ENCODE measurements at places on chromosomes 5 and 9. TPM values are rescaled to one million over a fixed set of nuclear protein-coding genes. Genes with fewer than 3 reads are reported as not detected.

DNA sequence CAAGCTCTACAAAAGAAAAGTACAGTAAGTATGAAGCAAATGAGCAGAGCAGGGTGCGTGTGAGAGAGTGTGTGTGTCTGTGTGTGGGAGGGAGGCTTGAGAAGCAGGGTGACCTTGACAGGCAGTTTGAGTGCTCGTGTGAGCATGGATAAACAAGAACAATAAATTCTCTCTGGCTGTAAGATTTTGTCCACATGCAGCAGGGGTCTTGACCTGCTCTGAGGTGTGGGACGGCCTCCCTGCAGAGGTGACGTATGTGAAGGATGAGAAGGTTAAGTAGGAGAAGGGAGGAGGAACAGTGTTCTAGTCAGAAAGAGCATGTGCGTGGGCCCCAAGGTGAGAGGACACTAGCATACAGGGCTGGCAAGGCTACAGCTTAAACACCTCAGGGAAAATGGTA is 49.0 kb downstream of the SPTLC1 start:
- DNase-seq, result no peak

DNA sequence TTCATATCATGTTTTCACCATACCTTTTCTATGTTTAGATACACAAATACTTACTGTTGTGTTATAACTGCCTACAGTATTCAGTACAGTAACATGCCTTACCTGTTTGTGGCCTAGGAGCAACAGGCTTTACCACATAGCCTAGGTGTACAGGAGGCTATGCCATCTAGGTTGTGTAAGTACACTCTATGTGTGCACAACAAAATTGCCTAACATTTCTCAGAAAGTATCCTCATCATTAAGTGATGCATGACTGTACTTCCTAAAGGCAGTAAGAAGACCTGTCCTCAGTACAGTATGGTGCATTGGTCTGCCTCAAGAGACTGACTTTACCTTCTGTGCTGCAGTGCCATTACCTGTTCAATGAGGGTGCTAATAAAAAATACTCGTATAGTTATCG is 7.9 kb downstream of the TXN start:
- DNase-seq, result no peak

DNA sequence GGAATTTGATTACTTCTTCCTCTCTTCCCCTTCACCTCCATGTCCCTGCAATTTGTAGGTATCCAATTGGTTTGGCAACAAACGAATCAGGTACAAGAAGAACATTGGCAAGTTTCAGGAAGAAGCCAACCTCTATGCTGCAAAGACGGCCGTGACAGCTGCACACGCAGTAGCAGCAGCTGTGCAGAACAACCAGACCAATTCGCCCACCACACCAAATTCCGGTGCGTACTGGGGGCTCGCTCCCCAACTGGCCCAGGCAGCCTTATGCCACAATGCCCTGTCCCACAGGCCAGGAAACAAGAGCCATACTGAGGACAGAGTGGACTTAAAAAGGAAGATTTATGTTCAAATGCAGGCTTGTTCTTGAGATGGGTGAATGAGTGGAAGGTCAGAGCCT is 213.5 kb downstream of the PBX3 start:
- DNase-seq, result no peak

GRCh38 chr9:125998837-125999503 is 251.8 kb downstream of the PBX3 start:
- DNase-seq, result no peak

- DNase-seq, result no peak
Observed at GRCh38 chr5:137747848-137748247, 6.3 kb downstream of the HNRNPA0 start.

GRCh38 chr9:11471321-11471720 is 858.5 kb upstream of the PTPRD start:
- no peak for DNase-seq

DNA sequence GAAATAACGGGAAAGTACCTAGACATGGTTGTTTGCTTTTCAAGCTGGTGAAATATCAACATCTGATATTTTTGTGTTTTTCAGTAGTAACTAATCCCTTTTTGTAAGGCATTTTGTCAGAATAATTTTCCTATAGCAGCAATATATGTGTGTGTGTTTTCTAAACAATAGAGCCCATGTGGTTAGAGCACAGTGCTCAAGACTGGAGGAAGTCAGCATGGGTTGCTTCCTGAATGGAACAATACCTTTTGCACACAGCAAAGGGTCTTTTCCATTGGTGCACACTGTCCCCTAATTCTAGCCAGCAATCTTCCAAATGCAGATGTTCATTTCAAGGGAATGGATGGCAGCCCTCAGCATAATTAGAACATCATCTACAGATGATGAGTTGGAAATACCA is 270.1 kb downstream of the AOPEP start:
- no peak for DNase-seq

DNA sequence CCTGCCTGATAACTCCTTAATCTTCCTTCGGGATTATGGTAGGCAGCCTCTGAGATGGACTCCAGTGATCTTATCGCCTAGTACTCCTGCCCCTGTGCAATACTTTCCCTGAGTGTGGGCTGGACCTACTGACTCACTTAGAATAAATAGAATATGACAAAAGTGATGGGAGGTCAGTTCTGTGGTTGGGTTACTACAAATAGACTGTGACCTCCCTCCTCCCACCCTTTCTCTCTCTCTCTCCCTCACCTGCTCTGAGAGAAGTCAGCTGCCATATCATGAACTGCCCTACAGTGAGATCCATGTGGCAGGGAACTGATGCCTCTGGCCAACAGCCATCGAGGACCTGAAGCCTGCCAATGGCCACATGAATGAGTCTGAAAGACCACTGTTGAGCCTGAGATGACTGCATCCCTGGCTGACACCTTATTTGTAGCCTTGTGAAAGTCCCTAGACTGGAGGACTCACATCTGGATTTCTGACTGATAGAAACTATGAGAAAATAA is 31.7 kb downstream of the NRG2 start:
- DNase-seq, result no peak

DNA sequence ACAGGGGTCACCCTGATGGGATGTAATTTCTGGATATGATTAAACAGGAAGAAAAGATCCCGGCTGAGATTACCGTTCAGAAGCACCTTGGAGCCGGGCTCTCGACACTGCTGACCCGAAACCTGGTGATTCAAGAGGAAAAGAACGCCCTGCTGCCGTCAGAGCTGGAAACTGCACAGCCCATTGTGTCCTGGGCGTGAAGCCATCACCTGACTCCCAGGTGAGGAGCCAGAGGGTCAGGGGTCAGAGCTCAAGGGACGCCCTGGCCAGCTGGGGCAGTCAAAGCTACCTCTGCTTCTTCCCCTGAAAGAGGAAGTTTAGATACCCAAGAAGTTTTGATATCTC is 17.8 kb upstream of the SLC12A7 start:
- no peak for DNase-seq

- DNase-seq, result no peak
Observed at GRCh38 chr9:36488389-36488756, 84.3 kb upstream of the MELK start.

DNA sequence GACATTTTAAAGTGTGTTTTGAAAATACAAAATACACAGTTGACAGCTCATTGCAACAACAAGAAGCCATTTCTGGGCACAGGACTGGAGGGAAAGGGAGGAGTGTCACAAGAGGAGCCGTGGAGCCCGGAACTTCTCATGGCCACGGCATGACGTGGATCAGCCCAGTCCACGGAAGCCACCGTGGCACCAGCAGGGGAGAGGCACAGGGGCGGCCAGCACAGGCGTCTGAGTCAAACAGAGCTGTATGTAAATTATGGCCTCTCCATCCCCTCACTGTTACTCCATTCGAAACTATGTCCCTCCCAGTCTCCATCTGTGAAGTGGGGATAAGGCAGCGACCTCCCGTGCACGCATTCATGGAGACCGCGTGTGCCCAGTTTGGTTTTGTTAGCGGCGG is 165.6 kb upstream of the IRX2 start:
- no peak for DNase-seq

- DNase-seq, result no peak
Observed at GRCh38 chr5:51095486-51095885, 287.8 kb upstream of the ISL1 start.

DNA sequence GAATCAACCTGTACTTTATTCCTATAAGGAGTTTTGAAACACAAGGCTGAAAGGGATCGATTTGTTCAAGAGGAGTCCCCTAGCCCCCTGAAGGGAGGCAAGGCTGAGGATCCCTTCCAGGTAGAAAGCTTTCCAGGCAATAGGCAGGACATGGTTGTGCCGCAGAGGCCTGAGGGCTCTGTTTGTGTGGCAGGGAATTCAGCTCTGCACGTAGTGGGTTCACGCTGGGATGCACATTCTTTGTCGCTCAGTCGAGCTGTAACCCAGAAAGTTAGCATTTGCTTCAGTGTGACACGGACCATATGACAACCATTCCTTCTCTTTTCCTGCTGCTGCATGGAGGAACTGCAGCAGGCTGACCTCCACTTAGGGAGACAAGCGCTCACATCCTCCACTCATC is 65.6 kb upstream of the TRIO start:
- no peak for DNase-seq

DNA sequence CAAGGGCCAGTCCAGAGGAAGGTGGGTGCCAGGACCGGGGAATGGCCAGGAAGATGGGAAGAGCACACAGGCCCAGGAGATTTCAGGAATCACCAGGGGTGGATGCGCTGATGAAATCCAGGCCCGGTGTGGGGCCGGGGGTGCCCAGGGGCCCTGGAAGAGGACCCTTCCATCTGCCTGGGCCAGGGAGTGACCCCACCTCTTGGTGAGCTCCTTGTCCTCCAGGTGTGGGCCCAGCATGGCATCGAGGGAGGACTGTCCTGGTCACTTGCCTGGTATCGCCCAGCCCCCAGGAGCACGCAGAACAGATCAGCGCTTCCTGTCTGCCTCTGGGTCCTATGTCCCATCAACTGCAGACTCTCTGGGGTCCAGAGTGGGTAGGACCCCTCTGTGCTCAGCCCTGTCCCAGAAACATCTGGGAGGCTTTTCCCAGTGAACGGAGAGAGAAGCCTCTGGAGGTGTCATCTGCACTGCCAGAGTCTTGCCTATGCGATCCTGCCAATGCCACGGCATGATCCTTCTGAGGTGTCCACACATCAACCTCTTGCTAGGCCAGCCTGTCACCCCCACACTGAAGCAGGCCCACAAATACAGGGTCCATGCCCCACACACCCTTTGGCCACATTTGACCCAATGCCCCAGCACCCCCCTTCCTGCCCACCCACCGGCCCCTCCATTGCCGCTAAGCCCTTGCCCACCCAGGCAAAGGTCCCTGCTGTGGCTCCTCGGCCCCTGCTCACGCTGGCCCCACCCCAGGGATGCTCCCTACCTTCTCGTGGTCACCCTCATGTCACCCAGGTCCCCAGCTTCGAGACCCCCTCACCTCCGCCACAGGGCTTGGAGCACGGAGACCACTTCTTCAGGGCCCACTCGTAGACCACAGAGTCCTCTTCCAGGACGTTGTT is 67.2 kb downstream of the ZNF354C start:
- no peak for DNase-seq

- DNase-seq, result no peak
Observed at GRCh38 chr9:113559834-113560800, 96.6 kb downstream of the RGS3 start.

- DNase-seq, result no peak
Observed at GRCh38 chr5:56323505-56323904, 90.4 kb upstream of the ANKRD55 start.

DNA sequence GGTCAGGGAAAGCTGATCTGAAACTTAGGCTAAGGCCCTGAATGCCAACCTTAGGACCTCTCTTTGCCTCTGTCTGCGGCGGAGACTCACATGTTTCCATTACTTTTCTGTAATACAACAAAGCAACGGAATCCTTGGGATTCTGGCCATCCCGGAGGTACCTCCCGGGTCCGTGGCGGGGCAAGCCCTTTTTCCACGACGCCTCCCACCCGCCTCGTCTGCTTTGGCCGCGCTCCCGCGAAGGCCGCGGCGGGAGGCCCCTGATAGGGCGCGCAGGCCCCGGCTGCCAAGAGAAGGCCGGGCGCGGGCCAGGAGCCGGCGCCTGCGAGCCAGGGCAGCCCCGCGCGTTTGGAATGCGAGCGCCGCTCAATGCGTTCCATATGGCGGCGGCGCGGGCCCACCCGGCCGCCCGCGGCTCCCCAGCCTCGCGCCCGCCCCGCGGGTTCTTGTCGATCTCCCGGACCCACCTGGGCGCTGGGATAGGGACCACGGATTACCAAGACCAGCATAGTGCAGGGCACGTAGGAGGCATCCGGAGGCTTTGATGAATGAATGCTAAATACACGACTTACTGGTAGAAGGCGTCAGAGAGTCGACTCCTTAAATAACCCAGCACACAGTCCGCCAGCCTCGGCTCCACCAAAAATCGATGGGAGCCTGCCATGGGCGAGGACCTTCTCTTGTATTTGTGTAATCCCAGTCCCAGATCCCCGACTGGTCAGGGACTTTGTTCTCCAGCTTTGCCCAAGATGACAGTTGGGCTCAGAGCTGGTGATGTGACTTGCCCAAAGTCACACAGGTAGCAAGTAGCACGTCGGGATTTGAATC is 17.5 kb upstream of the PHF19 start:
- peak; percentile 56 for DNase-seq

GRCh38 chr9:93266521-93267001 is 82.6 kb downstream of the WNK2 start:
- DNase-seq, result no peak

- DNase-seq, result no peak
Observed at GRCh38 chr9:2570615-2571479, 50.7 kb upstream of the VLDLR start.

GRCh38 chr5:98933445-98934072 is 4.8 kb upstream of the CHD1 start:
- DNase-seq, result no peak

GRCh38 chr9:33426843-33427293 is 20.5 kb downstream of the AQP3 start:
- no peak for DNase-seq

DNA sequence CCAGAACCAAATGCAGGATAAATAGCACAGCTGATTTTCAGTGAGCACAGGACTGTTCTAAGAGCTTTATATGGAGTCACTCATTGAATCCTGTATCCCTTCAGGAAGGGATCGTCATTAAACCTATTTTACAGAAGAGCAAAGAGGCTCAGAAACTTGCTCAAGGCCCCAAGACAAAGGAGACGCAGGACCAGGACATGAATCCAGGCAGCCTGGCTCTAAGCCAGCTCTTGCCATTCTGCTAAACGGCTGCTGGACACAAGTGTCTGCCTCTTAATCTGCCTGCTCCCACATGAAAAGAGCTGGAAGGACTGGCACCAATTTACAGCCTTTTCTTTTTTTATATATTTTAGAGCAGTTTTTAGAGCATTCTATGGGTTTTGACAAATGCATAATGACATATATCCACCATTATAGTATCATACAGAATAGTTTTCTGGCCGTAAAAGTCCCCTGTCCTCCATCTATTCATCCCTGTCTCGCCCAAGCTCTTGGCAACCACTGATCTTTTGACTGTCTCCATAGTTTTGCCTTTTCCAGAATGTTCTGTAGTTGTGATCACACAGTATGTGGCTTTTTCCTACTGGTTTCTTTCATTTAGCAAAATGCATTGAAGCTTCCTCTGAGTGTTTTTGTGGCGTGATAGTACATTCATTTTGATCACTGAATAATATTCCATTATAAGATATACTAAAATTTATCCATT is 37.5 kb downstream of the RETREG1 start:
- no peak for DNase-seq

GRCh38 chr5:124655921-124656511 is 90.4 kb downstream of the ZNF608 start:
- DNase-seq, result no peak

Gene DBN1
- total RNA-seq, result 269 TPM

Gene PIP5K1B
- total RNA-seq, result 5.2 TPM

Gene CCDC192
- 0.53 TPM for total RNA-seq

Gene PRRT1B
- total RNA-seq, result 1.2 TPM

Gene DCTN3
- total RNA-seq, result 27.5 TPM

Gene FAM200C
- 5.4 TPM for total RNA-seq

Gene SPATA9
- total RNA-seq, result not detected

Gene N4BP3
- 41.6 TPM for total RNA-seq

Gene CCNJL
- total RNA-seq, result 31.3 TPM

Gene DNLZ
- 15.0 TPM for total RNA-seq

Gene NEUROG1
- total RNA-seq, result not detected
